Ovary (tissue), 10 donors: ENCODE measurements at places on chromosomes 3 and 15. TPM values are rescaled to one million over a fixed set of nuclear protein-coding genes. Genes with fewer than 3 reads are reported as not detected.

DNA sequence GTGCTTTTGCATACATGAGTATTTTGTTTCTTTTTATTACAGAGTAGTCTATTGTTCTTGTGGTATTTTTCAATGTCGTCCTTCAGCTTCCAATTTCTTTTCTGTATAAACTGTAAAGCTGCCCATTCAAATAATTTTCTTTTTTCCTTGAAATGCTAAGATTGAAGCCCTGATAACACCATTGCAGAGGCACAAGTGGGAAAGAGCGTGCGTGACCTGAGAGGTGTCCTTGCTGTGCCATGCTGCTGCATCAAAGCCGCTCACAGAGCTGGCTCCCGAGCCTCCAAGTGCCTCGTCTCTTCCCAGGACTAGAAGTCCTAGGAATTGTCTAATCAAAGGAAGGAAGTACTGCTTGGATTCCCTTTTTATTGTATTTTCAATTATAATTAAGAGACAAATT lies 101.9 kb upstream of the PFN2 start:
- H3K27ac ChIP-seq = no peak overlapping the region
- no peaks in the 10 kb centered on the region for H3K36me3 ChIP-seq
- no peak overlapping the region for H3K4me3 ChIP-seq

Gene BOC
- total RNA-seq = 33.2 TPM

Gene CADPS
- 2.3 TPM for total RNA-seq

GRCh38 chr3:73509066-73509465 lies 115.7 kb downstream of the PDZRN3 start:
- DNase-seq = no peak
- H3K36me3 ChIP-seq = no peaks in the 10 kb centered on the region
- H3K4me3 ChIP-seq = no peak overlapping the region
- H3K4me1 ChIP-seq = peaks cover 28% of the 10 kb centered on the region
- H3K27me3 ChIP-seq = no peaks in the 10 kb centered on the region

GRCh38 chr3:151871639-151872468 lies 1.6 kb upstream of the SUCNR1 start:
- H3K27me3 ChIP-seq = no peaks in the 10 kb centered on the region
- no peak overlapping the region for H3K4me3 ChIP-seq
- no peaks in the 10 kb centered on the region for H3K36me3 ChIP-seq
- no peaks in the 10 kb centered on the region for H3K4me1 ChIP-seq

Gene MESP2
- not detected for total RNA-seq

DNA sequence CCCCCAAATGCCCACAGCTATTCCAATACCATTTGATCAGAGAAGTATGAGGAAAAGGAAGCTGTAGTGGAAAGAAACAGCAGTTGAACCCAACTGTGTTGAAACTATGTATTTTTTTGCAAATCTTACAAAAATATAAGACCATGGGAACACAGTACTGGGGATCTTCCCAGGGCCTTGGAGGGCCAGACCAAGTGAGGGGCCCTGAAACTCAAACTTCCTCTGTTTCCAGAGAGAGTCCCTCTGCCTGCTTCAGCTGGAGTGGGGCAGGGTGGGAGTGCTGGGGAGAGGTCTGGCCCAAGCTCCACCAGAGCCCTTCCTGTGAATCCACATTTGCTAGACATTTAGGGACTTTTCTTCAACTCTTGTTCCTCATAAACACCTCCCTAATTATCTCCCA lies 263.9 kb downstream of the CHST2 start:
- H3K27me3 ChIP-seq = no peaks in the 10 kb centered on the region
- H3K27ac ChIP-seq = no peak overlapping the region
- no peak overlapping the region for H3K4me3 ChIP-seq
- no peaks in the 10 kb centered on the region for H3K36me3 ChIP-seq

DNA sequence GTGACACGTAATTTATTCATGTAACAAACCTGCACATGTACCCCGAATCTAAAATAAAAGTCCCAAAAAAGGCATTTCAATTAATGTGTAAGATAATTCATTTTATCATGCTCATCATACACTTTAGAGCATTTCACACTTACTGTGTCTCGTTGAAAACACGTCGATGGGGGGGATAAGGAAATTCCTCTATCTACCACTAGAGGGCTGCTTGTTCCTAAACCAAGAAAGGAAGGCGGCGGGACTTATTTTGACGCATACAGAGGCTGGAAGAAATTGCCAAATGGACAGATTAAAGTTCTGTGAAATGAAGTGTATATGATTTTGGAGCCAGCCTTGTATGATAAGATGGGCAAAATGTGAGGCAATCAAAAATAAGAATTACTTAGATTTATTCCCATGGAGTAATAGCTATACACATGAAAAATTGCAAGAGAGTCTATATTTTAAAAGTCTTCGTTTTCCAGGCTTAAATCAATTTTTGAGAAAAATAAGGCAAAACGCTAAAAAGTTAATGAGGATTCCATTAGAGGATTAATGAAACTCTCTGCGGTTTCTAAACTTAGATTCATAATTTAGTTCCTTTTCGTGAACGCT lies 346.8 kb downstream of the CNTN3 start:
- H3K27me3 ChIP-seq = no peaks in the 10 kb centered on the region
- no peak overlapping the region for H3K27ac ChIP-seq
- H3K36me3 ChIP-seq = no peaks in the 10 kb centered on the region
- DNase-seq = no peak
- H3K4me1 ChIP-seq = no peaks in the 10 kb centered on the region

Gene RHCG
- total RNA-seq = not detected

- H3K36me3 ChIP-seq = no peaks in the 10 kb centered on the region
- no peak for DNase-seq
- no peaks in the 10 kb centered on the region for H3K4me1 ChIP-seq
- H3K4me3 ChIP-seq = no peak overlapping the region
- no peak overlapping the region for H3K27ac ChIP-seq
- H3K27me3 ChIP-seq = no peaks in the 10 kb centered on the region
Measured at GRCh38 chr15:67307889-67308597, 53.5 kb downstream of the IQCH start.

Gene TRMT10C
- total RNA-seq = 21.5 TPM

Gene WDR93
- 0.45 TPM for total RNA-seq

GRCh38 chr3:29072611-29073010 lies 208.3 kb upstream of the RBMS3 start:
- no peak for DNase-seq
- no peak overlapping the region for H3K4me3 ChIP-seq
- H3K27me3 ChIP-seq = no peaks in the 10 kb centered on the region
- H3K27ac ChIP-seq = no peak overlapping the region

Gene ACTRT3
- total RNA-seq = 2.3 TPM

- no peaks in the 10 kb centered on the region for H3K4me1 ChIP-seq
- no peaks in the 10 kb centered on the region for H3K36me3 ChIP-seq
- H3K27ac ChIP-seq = no peak overlapping the region
- no peaks in the 10 kb centered on the region for H3K27me3 ChIP-seq
Measured at GRCh38 chr15:61831505-61831921, 228.7 kb downstream of the VPS13C start.

- no peak overlapping the region for H3K27ac ChIP-seq
- no peaks in the 10 kb centered on the region for H3K36me3 ChIP-seq
- no peaks in the 10 kb centered on the region for H3K27me3 ChIP-seq
- no peaks in the 10 kb centered on the region for H3K4me1 ChIP-seq
- no peak for DNase-seq
Measured at GRCh38 chr3:182357928-182358327, 435.4 kb upstream of the ATP11B start.

- DNase-seq = no peak
- no peaks in the 10 kb centered on the region for H3K36me3 ChIP-seq
- peaks cover 5% of the 10 kb centered on the region for H3K4me1 ChIP-seq
- no peak overlapping the region for H3K4me3 ChIP-seq
- H3K27me3 ChIP-seq = no peaks in the 10 kb centered on the region
Measured at GRCh38 chr3:72309661-72310418, 524.9 kb upstream of the PROK2 start.

- peak overlapping the region; percentile 59 for H3K4me3 ChIP-seq
- no peaks in the 10 kb centered on the region for H3K36me3 ChIP-seq
- peak overlapping the region; percentile 98 for H3K27ac ChIP-seq
- no peaks in the 10 kb centered on the region for H3K27me3 ChIP-seq
Measured at GRCh38 chr3:49469037-49469935, 781 bp upstream of the DAG1 start.

Gene XCR1
- total RNA-seq = not detected

DNA sequence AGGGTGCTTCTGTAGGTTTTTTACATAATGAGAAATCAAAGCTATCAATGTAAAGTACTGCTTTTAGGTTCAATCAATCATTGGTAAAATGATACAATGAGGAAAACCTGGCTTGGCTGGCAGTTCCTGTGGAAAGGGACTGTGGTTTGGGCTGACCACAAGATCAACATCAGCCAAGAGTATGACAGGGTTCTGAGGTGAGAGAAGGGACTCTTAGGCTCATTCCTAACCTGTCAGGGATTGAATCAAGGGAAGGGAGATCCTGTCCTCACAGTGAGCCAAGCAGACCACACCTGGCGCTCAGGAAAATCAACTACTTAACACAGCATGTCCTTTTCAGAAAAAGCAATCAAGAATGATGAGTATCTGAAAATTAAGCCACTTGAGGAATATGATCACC lies 111.1 kb downstream of the MAGI1 start:
- no peak overlapping the region for H3K27ac ChIP-seq
- peaks cover 1% of the 10 kb centered on the region for H3K4me1 ChIP-seq
- H3K27me3 ChIP-seq = no peaks in the 10 kb centered on the region
- H3K36me3 ChIP-seq = no peaks in the 10 kb centered on the region
- no peak overlapping the region for H3K4me3 ChIP-seq

GRCh38 chr3:183291497-183292031 lies 38.5 kb downstream of the B3GNT5 start:
- no peaks in the 10 kb centered on the region for H3K4me1 ChIP-seq
- no peaks in the 10 kb centered on the region for H3K27me3 ChIP-seq
- DNase-seq = no peak
- no peaks in the 10 kb centered on the region for H3K36me3 ChIP-seq
- no peak overlapping the region for H3K4me3 ChIP-seq

GRCh38 chr3:144085964-144086363 lies 114.3 kb downstream of the DIPK2A start:
- no peaks in the 10 kb centered on the region for H3K4me1 ChIP-seq
- H3K4me3 ChIP-seq = no peak overlapping the region
- H3K36me3 ChIP-seq = no peaks in the 10 kb centered on the region
- H3K27me3 ChIP-seq = no peaks in the 10 kb centered on the region

DNA sequence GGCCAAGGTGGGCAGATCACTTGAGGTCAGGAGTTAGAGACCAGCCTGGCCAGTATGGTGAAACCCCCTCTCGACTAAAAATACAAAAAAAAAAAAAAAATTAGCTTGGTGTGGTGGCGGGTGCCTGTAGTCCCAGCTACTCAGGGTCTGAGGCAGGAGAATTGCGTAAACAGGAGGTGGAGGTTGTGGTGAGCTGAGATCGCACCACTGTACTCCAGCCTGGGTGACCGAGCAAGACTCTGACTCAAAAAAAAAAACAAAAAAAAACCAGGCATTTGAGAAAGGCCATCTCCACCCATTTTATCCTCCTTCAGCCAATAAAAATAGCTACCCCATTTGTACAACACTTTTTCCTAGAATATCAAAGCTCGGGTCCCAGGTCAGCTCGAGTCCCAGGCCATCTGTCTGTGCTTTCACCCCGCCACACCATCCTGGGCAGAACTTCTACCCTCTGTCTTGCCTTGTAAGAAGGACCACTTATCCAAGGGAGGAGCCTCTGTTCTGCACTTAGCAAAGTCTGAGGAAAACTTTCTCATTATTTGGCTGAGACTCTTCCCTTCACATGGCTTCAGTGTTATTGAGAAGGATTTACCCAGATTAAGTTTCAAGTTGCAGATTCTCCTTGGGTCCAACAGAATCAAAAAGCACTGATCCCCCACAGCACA lies 99.1 kb downstream of the MESD start:
- no peak overlapping the region for H3K27ac ChIP-seq
- H3K4me1 ChIP-seq = peaks cover 2% of the 10 kb centered on the region
- DNase-seq = no peak
- no peaks in the 10 kb centered on the region for H3K36me3 ChIP-seq
- no peak overlapping the region for H3K4me3 ChIP-seq

- no peaks in the 10 kb centered on the region for H3K4me1 ChIP-seq
- no peak overlapping the region for H3K4me3 ChIP-seq
- no peak for DNase-seq
- no peaks in the 10 kb centered on the region for H3K27me3 ChIP-seq
- no peak overlapping the region for H3K27ac ChIP-seq
- H3K36me3 ChIP-seq = no peaks in the 10 kb centered on the region
Measured at GRCh38 chr3:3307491-3307890, 128.0 kb upstream of the CRBN start.

DNA sequence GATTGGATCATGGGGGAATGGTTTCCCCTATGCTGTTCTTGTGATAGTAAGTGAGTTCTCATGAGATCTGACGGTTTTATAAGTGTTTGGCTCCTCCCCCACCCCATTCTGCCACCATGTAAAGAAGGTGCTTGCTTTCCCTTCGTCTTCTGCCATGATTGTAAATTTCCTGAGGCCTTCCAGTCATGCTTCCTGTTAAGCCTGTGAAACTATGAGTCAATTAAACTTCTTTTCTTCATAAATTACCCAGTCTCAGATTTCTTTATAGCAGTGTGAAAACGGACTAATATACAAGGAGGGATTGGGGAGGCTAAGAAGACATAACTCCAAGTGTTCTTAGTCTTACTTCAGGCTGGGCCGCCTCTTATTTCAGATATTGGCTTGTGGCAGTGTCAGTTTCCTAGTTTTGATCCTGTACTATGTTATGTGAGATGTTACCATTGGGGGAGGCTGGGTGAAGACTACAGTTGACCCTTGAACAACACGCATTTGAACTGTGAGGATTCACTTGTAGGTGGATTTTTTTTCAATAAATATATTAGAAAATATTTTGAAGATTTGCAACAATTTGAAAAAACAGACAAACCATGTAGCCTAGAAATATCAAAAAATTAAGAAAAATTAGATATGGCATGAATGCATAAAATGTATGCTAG lies 44.9 kb downstream of the NMD3 start:
- DNase-seq = no peak
- H3K27ac ChIP-seq = no peak overlapping the region
- H3K4me1 ChIP-seq = no peaks in the 10 kb centered on the region
- H3K36me3 ChIP-seq = no peaks in the 10 kb centered on the region
- H3K4me3 ChIP-seq = no peak overlapping the region

DNA sequence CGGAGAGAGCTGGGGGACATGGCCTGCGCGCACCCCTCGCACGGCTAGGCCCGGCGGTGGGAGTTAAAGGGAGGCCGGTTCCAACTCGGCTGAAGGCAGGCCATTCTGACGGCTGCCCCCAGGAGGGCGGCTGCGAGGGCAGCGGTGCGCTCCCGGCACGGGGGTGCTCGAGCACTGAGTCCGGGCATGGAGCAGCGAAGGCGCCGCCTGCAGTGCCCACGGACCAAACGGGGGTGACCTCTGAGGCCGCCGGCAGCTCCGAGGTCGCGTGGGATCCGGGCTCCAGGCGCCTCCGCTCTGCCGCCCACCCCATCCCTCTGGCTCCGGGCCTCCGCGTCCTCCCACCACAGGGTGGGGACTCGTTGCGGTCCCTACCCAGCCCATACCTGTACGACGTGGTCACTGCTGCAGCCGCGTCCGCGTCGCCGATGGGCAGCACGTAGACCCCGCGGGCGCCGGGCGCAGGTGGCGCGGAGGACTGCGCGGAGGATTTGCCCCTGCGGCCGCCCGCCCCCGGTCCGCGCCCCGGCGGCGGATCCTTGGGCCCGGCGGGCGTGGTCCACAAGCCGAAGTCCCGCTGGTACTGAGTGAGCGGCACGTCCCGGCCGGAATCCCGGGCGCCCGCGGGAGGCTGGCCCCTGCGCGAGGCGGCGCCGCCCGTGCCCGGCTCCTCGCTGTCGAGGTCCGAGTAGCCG lies 469 bp downstream of the MAP6D1 start:
- peak overlapping the region; percentile 44 for H3K4me3 ChIP-seq
- no peak overlapping the region for H3K27ac ChIP-seq
- H3K27me3 ChIP-seq = no peaks in the 10 kb centered on the region
- peaks cover 5% of the 10 kb centered on the region for H3K4me1 ChIP-seq
- H3K36me3 ChIP-seq = no peaks in the 10 kb centered on the region

Gene CPEB1
- 10.5 TPM for total RNA-seq

GRCh38 chr3:128395500-128396162 lies 71.1 kb downstream of the DNAJB8 start:
- peak; percentile 41 for DNase-seq
- H3K27ac ChIP-seq = no peak overlapping the region
- H3K27me3 ChIP-seq = no peaks in the 10 kb centered on the region
- no peak overlapping the region for H3K4me3 ChIP-seq
- no peaks in the 10 kb centered on the region for H3K36me3 ChIP-seq
- H3K4me1 ChIP-seq = no peaks in the 10 kb centered on the region
